Neural crest cell (in vitro differentiated cells): ENCODE measurements at places on chromosomes 2 and 18. TPM values are rescaled to one million over a fixed set of nuclear protein-coding genes. Genes with fewer than 3 reads are reported as not detected.

KIF1A gene
- 90.9 and 91.3 TPM in 2 replicates for total RNA-seq

COL6A3 gene
- total RNA-seq: 4.5 and 4.9 TPM in 2 replicates

GRCh38 chr2:81714817-81715216, 1410.3 kb upstream of the LRRTM1 start:
- peaks cover 2% of the 10 kb centered on the region for H3K27me3 ChIP-seq
- H3K4me1 ChIP-seq: no peaks in the 10 kb centered on the region
- DNase-seq: no peak

DNA sequence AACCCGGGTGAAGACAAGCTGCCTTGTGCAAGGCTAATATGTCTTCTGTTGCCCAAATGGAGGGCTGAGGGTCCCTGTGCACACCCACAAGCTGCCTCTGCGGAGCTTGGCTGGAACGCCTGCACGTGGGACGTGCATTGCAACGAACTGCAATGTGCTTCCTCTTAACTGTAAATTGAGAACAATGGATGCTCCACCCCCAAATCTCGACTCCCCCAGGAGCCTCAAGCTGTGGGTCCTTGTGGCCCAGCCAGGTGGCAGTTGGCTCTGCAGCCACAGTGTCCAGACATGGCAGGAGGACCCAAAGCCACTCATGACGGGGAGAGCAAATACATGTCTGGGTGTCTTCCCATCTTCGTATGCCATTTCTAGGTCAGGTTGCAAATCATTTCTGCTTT, 90.1 kb downstream of the TWIST2 start:
- H3K36me3 ChIP-seq: no peaks in the 10 kb centered on the region
- H3K4me1 ChIP-seq: no peaks in the 10 kb centered on the region
- H3K4me3 ChIP-seq: no peak overlapping the region
- peaks cover 12% of the 10 kb centered on the region for H3K27me3 ChIP-seq
- DNase-seq: no peak
- no peak overlapping the region for H3K27ac ChIP-seq

GRCh38 chr2:107430006-107430405, 396.7 kb upstream of the RGPD4 start:
- H3K4me3 ChIP-seq: no peak overlapping the region
- no peak for DNase-seq
- no peaks in the 10 kb centered on the region for H3K4me1 ChIP-seq

GRCh38 chr2:38185012-38185491, 109.1 kb upstream of the CYP1B1 start:
- no peaks in the 10 kb centered on the region for H3K36me3 ChIP-seq
- DNase-seq: no peak
- H3K4me1 ChIP-seq: peaks cover 5% of the 10 kb centered on the region
- H3K27ac ChIP-seq: no peak overlapping the region
- no peak overlapping the region for H3K4me3 ChIP-seq

GRCh38 chr18:27645929-27646328, 460.8 kb upstream of the CHST9 start:
- H3K4me1 ChIP-seq: no peaks in the 10 kb centered on the region
- no peaks in the 10 kb centered on the region for H3K27me3 ChIP-seq
- no peak overlapping the region for H3K4me3 ChIP-seq
- peak overlapping the region; percentile 85 for H3K27ac ChIP-seq
- H3K36me3 ChIP-seq: no peaks in the 10 kb centered on the region
- no peak for DNase-seq

- H3K27ac ChIP-seq: peak overlapping the region; percentile 65
- no peak overlapping the region for H3K4me3 ChIP-seq
- no peak for DNase-seq
Measured at GRCh38 chr2:216757532-216757931, 62.2 kb upstream of the IGFBP5 start.

GRCh38 chr2:112144966-112145365, 6.8 kb downstream of the FBLN7 start:
- peaks cover 21% of the 10 kb centered on the region for H3K36me3 ChIP-seq
- H3K4me1 ChIP-seq: peaks cover 56% of the 10 kb centered on the region
- no peak for DNase-seq
- no peaks in the 10 kb centered on the region for H3K27me3 ChIP-seq
- peak overlapping the region; percentile 9 for H3K4me3 ChIP-seq

DNA sequence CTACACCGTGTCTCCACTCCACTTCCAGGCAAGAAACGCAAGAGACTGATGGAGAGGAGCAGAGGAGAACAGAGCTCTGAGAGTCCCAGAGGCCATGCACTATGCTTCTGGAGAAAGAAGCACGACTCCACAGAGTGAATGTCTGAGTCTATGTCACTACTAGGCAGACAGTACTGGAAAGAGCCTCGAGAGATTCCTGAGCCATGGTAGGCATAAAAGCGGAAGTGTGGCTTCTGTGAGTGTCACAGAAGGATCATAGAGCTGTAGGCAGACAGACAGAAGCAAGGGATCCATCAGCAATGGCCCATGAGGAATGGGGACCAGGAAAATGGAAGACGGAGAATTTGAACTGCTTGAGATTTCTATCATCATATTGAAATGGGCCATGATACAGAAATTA, 542.6 kb downstream of the ZEB2 start:
- H3K36me3 ChIP-seq: no peaks in the 10 kb centered on the region
- peaks cover 7% of the 10 kb centered on the region for H3K4me1 ChIP-seq
- no peak overlapping the region for H3K4me3 ChIP-seq
- no peak for DNase-seq
- H3K27ac ChIP-seq: no peak overlapping the region

GRCh38 chr2:119248311-119248710, 24.7 kb downstream of the STEAP3 start:
- no peak for DNase-seq
- no peaks in the 10 kb centered on the region for H3K27me3 ChIP-seq
- no peaks in the 10 kb centered on the region for H3K4me1 ChIP-seq

DNA sequence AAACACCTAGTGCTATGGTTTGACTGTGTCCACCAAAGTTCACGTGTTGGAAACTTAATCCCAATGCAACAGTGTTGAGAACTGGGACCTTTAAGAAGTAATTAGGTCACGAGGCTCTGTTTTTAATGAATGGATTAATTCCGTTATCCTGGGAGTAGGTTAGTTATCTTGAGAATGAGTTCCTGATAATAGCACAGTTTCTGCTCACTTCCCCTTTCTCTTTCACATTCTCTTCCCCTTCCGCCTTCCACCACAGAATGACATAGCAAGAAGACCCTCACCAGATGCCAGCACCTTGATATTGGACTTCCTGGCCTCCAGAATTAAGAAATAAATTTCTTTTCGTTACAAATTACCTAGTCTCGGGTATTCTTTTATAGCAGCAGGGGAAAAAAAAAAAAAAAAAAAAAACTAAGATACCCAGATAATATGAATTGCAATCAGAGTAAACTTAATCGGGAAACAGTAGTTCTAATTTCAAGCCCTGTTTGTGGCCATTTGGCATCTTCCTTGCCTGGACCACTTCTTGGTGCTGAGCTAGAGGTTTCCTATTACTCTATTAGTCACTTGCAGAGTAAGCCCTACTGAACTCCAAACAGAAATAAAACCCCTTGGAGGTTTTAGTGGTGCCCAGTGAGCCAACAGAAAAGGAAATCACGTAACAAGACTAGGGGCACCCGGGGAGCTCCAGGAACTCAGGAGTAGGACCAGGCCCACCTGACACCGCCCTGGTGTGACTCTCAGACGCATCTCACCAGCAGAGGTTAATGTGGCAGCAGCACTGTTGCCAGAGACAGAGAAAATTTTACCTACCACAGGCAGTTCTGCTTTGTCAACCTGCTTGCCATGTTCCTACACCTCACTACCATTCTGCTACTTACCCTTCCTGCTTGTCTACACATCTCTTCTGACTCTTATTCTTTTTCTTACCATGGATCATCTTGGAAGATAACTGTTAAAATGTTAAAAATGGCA, 147.6 kb upstream of the CAB39 start:
- H3K36me3 ChIP-seq: no peaks in the 10 kb centered on the region
- DNase-seq: no peak
- H3K27me3 ChIP-seq: peaks cover 22% of the 10 kb centered on the region
- H3K4me1 ChIP-seq: no peaks in the 10 kb centered on the region
- H3K27ac ChIP-seq: no peak overlapping the region

DNA sequence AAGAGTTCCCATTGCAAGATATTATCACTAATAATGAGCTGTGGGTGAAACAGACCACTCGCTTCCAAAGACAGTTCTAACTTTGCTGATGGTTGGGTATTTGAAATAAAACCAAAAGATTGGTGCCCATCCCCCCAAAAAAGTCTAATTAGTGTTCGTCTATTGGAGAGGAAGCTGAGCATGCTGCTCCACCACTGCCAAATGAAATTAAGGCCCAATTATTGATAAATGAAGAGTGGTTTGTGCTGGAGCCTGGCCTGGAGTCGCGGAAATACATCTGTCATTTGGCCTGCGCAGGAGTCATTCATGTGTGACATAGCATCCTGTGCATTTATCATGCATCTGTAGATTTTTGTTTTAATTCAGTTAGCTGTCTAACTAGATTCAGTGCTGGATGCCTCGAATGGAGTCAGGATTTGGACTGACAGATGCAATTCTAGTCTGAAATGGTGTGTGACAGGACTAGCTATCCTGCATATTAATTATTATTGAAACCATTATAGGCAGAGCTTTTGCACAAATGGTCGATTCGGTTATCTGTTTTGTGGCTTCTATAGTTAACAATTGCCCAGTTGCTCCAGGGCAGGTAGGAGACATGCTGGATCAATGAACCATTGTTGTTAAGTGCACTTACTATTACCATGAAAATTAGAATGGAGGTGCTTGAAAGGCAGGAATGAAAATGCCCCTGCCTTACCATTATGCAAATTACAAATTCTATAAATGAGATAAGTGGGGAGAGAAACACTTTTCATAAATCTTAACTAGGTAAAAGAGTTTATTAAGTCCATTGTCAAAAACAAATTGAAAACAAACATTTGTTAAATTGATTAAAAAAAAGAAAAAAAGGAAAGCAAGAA, 450.4 kb upstream of the TCF4 start:
- no peaks in the 10 kb centered on the region for H3K27me3 ChIP-seq
- H3K36me3 ChIP-seq: peaks cover 10% of the 10 kb centered on the region
- DNase-seq: no peak
- no peak overlapping the region for H3K27ac ChIP-seq

DNA sequence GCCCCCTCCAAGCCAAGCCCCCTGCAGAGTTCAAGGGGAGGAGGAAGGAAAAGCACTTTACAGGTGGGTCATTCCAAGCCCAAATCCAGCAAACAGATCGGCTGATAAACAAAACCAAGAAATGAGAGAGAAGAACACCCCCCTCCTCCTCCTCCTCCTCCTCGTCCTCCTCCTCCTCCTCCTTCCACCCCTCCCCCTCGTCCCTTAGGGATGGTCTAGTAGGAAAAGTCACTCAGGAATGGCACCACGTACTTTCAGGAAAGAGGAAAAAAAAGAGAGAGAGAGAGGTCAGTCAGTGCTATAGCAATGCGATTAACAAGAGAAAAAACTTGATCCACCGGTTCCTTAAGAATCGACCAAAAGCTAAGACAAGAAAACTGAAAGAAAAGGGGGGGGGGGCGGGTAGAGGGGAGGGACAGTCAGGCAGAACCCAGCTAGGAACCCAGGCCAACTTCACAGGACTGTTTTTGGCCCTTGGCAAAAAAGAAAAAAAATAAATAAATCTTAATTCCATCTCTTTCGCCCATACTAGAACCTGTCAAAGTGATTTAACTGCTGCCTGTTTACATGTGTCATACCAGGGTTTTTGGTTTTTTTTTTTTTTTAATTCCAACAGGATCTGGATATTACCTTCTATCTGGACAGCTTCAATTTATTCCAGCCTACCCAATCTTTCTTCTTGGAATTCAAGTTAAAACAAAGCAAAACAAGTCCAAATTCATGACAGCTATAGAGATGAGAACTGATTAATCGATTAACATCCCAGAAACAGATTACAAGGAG, 906 bp downstream of the IKZF2 start:
- peaks cover 46% of the 10 kb centered on the region for H3K4me1 ChIP-seq
- peaks cover 3% of the 10 kb centered on the region for H3K27me3 ChIP-seq
- peak overlapping the region; percentile 75 for H3K27ac ChIP-seq
- peak overlapping the region; percentile 95 for H3K4me3 ChIP-seq
- H3K36me3 ChIP-seq: no peaks in the 10 kb centered on the region
